ENCODE measurements at places on chromosomes 13 and 19. TPM values are rescaled to one million over a fixed set of nuclear protein-coding genes. Genes with fewer than 3 reads are reported as not detected.

Gene ZNF491
- not detected for total RNA-seq

Gene ZFR2
- 2.0 TPM for total RNA-seq

Gene ZNF77
- total RNA-seq = 1.5 TPM

Gene GFY
- not detected for total RNA-seq

Gene HSH2D
- total RNA-seq = not detected

Gene HSPB6
- 1.2 TPM for total RNA-seq

Gene ZNF564
- total RNA-seq = 9.7 TPM

GRCh38 chr19:30336290-30336689 is 35.9 kb upstream of the ZNF536 start:
- no peaks in the 10 kb centered on the region for H3K27me3 ChIP-seq
- H3K4me1 ChIP-seq = no peaks in the 10 kb centered on the region
- H3K36me3 ChIP-seq = no peaks in the 10 kb centered on the region
- DNase-seq = no peak
- H3K27ac ChIP-seq = no peak overlapping the region

GRCh38 chr13:54077569-54077968 is 1049.0 kb downstream of the OLFM4 start:
- H3K36me3 ChIP-seq = no peaks in the 10 kb centered on the region
- H3K27me3 ChIP-seq = no peaks in the 10 kb centered on the region
- H3K27ac ChIP-seq = no peak overlapping the region

DNA sequence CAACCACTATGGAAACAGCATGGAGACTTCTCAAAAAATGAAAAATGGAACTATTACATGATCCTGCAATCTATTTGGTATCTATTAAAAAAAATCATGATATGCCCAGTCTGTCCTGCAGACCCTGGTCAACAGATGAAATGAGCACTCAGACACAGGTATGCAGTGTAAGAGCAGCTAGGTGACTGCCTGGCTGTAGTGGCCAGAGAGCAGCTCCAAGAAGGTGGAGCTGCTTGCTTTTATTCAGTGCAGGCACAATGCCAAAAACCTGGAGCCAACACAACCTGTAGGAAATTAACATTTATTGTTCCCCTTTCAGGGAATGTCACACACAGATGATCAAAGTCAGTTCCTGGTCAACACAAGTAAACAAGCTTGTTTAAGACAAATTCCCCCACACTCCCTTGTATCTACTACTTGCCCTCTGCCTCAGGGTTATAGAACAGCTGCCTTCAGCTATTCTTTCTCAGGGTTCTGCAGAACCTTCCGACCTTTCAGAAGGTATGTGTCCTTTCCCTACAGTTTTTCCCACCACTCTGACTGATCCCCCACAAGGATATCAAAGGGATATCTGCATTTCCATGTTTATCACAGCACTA is 933.7 kb upstream of the SLITRK5 start:
- H3K36me3 ChIP-seq = no peaks in the 10 kb centered on the region
- H3K4me1 ChIP-seq = no peaks in the 10 kb centered on the region
- DNase-seq = no peak
- H3K4me3 ChIP-seq = no peak overlapping the region

DNA sequence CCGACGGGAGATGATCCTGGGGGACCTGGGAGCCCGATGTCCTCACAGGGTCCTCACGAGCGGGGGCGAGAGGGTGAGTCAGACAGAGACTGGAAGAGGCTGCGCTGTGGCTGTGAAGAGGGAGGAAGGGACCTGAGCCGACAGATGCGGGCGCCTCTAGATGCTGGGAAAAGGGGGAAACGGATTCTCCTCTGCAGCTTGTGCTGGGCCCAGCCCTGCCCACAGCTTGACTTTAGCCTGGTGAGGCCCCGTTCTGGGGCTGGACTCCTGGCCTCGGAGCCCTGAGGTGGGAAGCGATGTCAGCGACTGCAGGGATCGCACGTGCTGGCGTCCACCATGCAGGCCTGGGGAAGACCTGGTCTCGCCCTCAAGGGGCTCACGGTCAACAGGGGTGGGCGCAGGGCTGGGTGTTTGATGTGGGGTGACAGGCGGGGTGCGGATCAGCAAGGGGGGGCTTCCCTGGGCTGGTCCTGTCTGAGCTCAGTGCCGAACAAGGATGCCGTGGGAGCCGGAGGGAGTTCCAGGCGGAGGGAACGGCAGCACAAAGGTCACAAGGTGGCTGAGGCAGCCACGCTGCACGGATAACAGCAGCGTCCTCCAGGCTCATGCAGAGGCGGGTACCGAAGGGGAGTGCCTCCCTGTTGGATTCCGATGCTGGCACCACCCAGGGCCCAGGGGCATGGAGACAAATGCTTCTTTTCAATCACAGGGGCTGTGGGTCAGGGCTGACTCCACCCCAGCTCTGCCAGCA is 31.8 kb downstream of the PIP5K1C start:
- H3K27ac ChIP-seq = peak overlapping the region; percentile 26
- no peak overlapping the region for H3K4me3 ChIP-seq
- H3K27me3 ChIP-seq = no peaks in the 10 kb centered on the region
- peak; percentile 26 for DNase-seq
- no peaks in the 10 kb centered on the region for H3K36me3 ChIP-seq
- H3K4me1 ChIP-seq = peaks cover 44% of the 10 kb centered on the region

GRCh38 chr13:72504131-72504841 is 223.1 kb downstream of the MZT1 start:
- no peak overlapping the region for H3K27ac ChIP-seq
- no peak overlapping the region for H3K4me3 ChIP-seq
- no peaks in the 10 kb centered on the region for H3K27me3 ChIP-seq
- peaks cover 12% of the 10 kb centered on the region for H3K4me1 ChIP-seq

DNA sequence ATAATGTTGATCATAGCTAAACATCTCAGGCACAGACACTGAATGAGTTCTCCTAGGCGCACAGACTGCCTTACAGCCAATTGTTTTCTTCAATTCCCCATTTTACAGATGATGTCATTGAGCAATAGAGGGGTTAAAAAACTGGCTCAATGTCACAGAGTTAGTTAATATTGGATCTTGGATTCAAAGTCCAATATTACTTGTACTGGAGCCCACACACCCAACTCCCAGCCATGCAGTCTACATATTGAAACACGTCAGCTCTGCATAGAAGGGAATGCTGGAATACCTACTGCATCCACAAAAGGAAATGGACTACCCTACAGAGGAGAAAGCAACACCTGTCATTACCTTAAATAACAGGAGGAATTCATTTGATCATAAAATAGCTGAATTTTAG is 76.1 kb upstream of the SLC15A1 start:
- H3K36me3 ChIP-seq = peaks cover 3% of the 10 kb centered on the region
- no peak overlapping the region for H3K27ac ChIP-seq
- no peaks in the 10 kb centered on the region for H3K27me3 ChIP-seq
- no peak for DNase-seq
- no peak overlapping the region for H3K4me3 ChIP-seq

- H3K27ac ChIP-seq = no peak overlapping the region
- no peaks in the 10 kb centered on the region for H3K36me3 ChIP-seq
- no peaks in the 10 kb centered on the region for H3K27me3 ChIP-seq
- no peak overlapping the region for H3K4me3 ChIP-seq
Observed at GRCh38 chr19:18499055-18499775, 22.7 kb downstream of the ELL start.

DNA sequence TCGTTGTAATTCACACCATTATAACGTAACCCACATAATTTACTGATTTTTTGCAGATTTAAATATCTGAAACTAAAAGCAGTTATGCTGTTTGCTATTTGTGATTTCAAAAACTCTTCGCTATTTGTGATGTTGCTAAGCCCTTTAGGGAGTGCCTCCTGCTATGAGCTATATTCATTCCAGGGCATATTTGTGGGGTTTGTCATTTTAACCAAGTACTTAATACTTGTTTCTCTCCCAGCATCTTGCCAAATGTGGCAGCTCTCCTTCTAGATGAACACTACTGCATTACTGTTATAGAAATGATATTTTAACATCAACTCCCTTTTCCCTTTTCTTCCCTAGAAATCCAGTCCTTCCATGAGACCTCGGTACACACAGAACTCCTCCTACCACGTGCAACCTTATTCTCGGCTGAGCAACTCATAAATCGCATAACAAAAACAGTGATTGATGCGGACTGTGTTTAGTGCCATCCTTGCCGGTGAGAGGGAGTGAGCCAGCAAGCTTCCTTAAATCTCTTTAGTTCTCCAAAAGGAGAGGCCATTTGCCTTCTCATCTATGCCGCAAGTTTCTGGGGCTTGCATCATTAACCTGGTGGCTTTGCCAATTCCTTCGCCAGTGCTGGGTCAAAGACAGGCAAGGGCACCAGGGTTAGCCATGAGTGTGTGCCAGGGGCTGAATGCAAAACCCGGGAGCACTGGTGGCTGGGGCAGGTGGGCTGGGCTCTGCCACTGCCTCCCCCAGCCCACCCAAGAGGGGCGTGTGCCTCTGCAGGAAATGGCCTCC is 33.4 kb downstream of the RFX2 start:
- H3K27me3 ChIP-seq = no peaks in the 10 kb centered on the region
- peak overlapping the region; percentile 75 for H3K27ac ChIP-seq
- peak; percentile 92 for DNase-seq
- peak overlapping the region; percentile 30 for H3K4me3 ChIP-seq
- no peaks in the 10 kb centered on the region for H3K36me3 ChIP-seq

DNA sequence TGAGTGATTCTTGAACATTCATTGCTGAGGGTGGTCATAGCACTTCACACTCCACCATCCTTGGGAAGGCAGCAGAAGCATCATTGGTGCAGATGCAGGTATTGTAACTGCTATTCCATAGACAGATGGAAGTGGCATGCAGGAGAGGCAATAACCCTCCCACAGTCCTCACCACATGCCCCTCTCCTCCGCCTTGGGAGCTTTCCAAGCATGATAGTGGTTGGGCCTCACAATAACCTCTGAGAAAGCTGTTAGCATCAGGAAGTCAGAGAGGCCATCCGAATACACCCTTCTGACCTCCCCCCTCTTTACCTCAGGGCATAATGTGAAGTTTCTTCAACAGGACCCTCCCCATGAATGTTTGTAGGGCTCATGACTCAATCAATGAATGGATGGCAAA is 177.9 kb downstream of the KATNAL1 start:
- H3K4me3 ChIP-seq = no peak overlapping the region
- no peak overlapping the region for H3K27ac ChIP-seq
- H3K4me1 ChIP-seq = peaks cover 14% of the 10 kb centered on the region

GRCh38 chr13:97273341-97273831 is 51.3 kb downstream of the MBNL2 start:
- H3K27ac ChIP-seq = peak overlapping the region; percentile 22
- H3K4me1 ChIP-seq = peaks cover 62% of the 10 kb centered on the region
- H3K36me3 ChIP-seq = peaks cover 9% of the 10 kb centered on the region
- no peak for DNase-seq

DNA sequence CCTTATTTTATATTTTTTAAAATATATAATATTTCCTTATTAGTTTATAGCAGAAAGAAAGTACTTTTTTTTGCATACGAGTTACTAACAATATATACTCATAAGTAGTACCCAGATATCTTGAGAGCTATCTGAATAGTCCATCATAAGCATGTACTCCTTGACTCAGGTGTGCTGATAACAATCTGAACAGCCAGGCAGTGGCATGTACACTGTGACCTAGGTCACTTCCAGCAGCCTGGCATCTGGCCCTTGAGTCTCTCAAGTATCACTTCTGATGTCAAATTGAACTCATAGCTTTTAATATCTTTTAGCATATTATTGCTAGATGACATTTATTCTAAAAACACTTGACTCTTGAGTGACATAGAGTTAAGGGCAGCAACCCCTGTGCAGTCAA is 1576.7 kb downstream of the SLITRK1 start:
- H3K4me1 ChIP-seq = no peaks in the 10 kb centered on the region
- H3K27me3 ChIP-seq = no peaks in the 10 kb centered on the region
- no peak for DNase-seq

GRCh38 chr19:42440357-42441048 is 2.2 kb downstream of the CXCL17 start:
- H3K27ac ChIP-seq = no peak overlapping the region
- peak; percentile 27 for DNase-seq
- H3K4me1 ChIP-seq = no peaks in the 10 kb centered on the region

- H3K27ac ChIP-seq = no peak overlapping the region
- H3K36me3 ChIP-seq = no peaks in the 10 kb centered on the region
- DNase-seq = no peak
- H3K4me3 ChIP-seq = no peak overlapping the region
Observed at GRCh38 chr13:109215377-109215776, 571.0 kb downstream of the IRS2 start.

- no peak overlapping the region for H3K4me3 ChIP-seq
- H3K27ac ChIP-seq = no peak overlapping the region
Observed at GRCh38 chr13:113948034-113948742, 25.7 kb downstream of the C13orf46 start.

- H3K36me3 ChIP-seq = peaks cover 3% of the 10 kb centered on the region
- no peaks in the 10 kb centered on the region for H3K4me1 ChIP-seq
- H3K4me3 ChIP-seq = no peak overlapping the region
- H3K27me3 ChIP-seq = no peaks in the 10 kb centered on the region
- no peak overlapping the region for H3K27ac ChIP-seq
Observed at GRCh38 chr19:45144431-45145269, 16.1 kb downstream of the NKPD1 start.

DNA sequence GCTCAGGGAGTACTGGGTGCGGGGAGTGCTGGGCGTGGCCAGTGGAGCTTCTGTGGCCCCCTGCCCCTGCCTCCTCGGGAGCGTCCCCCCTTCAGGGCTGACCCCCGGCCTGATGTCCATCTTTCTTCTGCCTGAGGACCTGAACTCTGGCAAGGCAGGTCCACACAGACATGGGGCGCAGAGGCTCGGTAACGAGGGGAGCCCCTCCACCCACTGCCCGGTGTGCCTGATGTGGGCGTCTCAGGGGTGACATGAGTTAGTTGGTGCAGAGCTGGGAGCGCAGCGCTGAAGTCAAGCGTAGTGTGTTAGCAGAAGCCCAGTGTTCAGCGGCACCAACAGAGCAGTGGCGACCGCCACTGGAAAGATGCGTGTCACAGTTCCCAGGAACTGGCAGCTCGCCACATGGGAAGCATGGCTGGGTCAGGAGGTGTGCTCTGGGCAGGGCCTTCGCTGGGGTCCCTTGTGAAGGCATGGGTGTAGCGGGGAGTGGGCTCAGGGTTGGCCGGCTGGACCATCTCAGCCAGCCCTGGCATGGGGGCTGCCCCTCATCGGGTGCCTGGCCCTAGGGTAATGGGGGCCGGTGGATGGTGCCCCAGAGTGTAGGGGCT is 11.5 kb downstream of the THOP1 start:
- no peaks in the 10 kb centered on the region for H3K27me3 ChIP-seq
- no peak overlapping the region for H3K27ac ChIP-seq
- no peaks in the 10 kb centered on the region for H3K4me1 ChIP-seq

- no peak overlapping the region for H3K27ac ChIP-seq
- no peak for DNase-seq
- H3K36me3 ChIP-seq = no peaks in the 10 kb centered on the region
- peaks cover 5% of the 10 kb centered on the region for H3K27me3 ChIP-seq
- H3K4me3 ChIP-seq = no peak overlapping the region
- peaks cover 15% of the 10 kb centered on the region for H3K4me1 ChIP-seq
Observed at GRCh38 chr19:1491849-1492170, 829 bp downstream of the REEP6 start.

- no peaks in the 10 kb centered on the region for H3K36me3 ChIP-seq
- H3K4me1 ChIP-seq = peaks cover 23% of the 10 kb centered on the region
- no peak overlapping the region for H3K4me3 ChIP-seq
- H3K27ac ChIP-seq = no peak overlapping the region
- H3K27me3 ChIP-seq = no peaks in the 10 kb centered on the region
Observed at GRCh38 chr13:46559272-46559805, 6.4 kb downstream of the LRCH1 start.

- no peak for DNase-seq
- no peak overlapping the region for H3K27ac ChIP-seq
- peaks cover 8% of the 10 kb centered on the region for H3K27me3 ChIP-seq
Observed at GRCh38 chr13:49827336-49827735, 34.9 kb upstream of the KPNA3 start.

GRCh38 chr13:106566641-106567473 is 1.1 kb downstream of the ARGLU1 start:
- H3K27ac ChIP-seq = peak overlapping the region; percentile 95
- DNase-seq = peak; percentile 46
- no peaks in the 10 kb centered on the region for H3K27me3 ChIP-seq
- peaks cover 13% of the 10 kb centered on the region for H3K4me1 ChIP-seq
- H3K4me3 ChIP-seq = peak overlapping the region; percentile 91

All from astrocyte (in vitro differentiated cells and primary cell).